Activated effector memory CD4-positive, alpha-beta T cell treated with Interleukin-2 at 50 U/mL for 16 hours (primary cell): ENCODE measurements at places on chromosomes 4 and X.

DNA sequence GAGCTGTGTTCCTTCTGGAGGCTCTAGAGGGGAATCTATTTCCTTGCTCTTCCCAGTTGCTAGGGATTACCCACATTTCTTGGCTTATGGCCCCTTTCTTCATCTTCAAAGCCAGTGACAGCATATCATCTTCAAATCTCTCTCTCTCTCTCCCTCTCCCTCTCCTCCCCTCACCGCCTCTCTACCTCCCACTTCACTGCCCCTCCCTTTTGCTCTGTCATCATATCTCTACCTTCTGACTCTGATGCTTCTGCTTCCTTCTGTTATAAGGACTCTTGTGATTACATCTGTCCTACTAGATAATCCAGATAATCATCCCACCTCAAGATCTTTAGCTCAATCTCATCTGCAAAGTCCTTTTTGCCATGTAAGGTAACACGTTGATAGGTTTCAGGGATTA is 93.1 kb upstream of the TEX13D start:
- no peak for DNase-seq

DNA sequence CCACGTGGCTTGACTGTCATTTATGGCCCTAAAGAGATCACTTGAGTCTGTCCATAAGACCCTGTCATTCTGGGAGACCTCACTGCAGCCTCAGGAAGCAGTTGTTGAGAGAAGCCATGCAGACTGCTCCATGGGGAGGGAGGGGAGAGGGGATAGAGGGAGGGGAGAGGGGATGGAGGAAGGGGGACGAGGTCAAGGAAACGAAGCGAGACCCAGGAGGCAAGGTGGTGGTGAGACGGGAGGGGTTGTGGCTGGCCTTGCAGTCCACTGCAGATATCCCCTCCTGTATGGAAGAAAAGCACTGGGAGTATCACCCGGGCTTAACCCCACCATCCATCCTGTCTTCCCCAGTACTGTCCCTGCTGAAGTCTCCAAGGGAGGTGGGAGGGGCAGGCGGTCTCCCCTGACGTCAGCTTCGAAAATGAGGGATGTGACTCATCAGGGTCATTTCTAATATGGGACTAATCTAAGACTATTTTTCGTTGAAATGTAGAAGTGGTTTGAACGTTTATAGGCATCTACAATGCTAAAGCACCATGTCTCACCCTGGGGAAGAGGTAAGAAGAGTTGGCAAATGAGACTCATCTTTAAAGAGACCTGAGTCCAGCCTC is 5.6 kb downstream of the TMEM255A start:
- DNase-seq, result no peak

- DNase-seq, result no peak
These were observed 8.1 kb upstream of the PCDH18 start for GRCh38 chr4:137540356-137540755.

- no peak for DNase-seq
These were observed 13.0 kb upstream of the KDR start for GRCh38 chr4:55138367-55138766.

DNA sequence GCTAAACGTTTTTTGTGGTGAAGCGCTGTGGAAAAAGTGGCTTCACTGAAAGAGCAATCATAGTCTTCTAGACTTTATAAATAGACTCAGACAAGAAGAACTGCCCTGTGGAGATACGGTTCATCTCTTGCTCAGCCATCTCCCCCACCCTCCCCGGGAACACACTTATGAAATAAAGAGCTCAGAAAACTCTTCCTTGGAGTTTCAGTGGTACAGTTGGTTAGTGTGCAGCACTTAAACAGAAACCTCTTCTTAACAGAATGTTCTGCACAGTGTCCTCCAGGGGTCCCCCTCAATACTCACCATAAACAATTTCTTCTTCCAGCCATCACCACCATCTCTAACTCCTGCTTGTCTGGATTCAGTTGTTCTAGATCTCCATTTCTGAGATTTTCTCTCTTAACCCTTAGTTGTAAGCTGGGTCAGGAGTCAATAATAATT is 313.0 kb downstream of the ARHGAP10 start:
- no peak for DNase-seq
